GOT3 (cell line): ENCODE measurements at places on chromosomes 2 and 18.

- DNase-seq: no peak
Observed at GRCh38 chr2:150174971-150175421, 312.5 kb downstream of the RND3 start.

- DNase-seq: no peak
Observed at GRCh38 chr2:163757814-163758213, 22.0 kb upstream of the FIGN start.

DNA sequence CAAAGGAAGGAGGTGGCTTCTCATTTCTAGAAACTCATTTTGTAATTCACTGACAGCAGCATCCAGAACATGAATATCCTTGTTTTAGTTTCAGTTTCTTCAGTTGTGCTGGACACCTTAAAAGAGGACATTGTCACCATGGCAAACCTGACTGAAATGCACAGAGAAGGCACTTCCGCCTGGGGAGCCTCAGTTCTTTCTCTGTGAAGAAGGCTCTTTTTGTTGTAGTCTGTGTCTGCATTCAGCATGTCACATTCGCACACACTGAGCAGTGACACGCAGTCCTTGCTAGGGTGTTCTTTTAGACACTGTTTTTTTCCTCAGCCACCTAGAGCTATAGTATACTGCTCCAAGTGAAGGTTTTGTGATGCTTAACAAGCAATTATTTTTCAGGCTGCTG lies 9.5 kb upstream of the RPRM start:
- no peak for DNase-seq

GRCh38 chr18:3667255-3668137 lies 217.5 kb downstream of the TGIF1 start:
- DNase-seq: no peak

GRCh38 chr2:144580521-144581161 lies 60.7 kb upstream of the ZEB2 start:
- no peak for DNase-seq

DNA sequence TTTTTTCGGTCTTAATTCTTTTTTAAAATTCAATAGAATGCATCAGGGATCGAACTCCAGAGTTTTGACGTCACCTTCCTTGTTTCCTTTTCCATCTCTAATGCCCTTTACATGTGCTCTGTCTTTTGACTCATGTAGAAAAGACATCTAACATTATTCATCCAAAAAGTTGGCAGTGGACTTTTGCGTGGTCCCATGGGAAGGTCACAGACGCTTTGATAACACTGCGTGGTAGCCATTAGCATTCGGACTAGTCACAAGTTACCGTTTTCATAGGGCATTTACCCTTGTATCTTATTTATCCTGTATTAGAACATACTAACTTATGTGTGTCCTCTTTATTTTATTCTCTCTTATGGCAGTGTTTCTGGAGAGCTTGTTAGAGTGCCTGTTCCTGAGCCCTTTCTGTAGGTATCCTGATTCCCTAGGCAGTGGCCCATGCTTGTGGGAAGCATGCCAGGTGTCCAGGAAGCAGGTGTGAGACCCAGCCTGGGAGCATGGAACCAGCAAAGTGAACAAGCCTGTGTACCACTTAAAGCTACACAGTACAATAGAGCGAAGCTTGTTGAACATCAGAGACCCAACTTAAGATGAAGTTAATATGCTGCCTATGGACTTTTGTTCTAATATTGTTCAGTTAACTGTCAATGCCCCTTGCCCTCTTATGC lies 73.6 kb upstream of the RBM44 start:
- no peak for DNase-seq
